ENCODE measurements at places on chromosomes 5 and 9.
A peak's percentile ranks its signal among the peaks of the same experiment; 100 is the strongest.

- DNase-seq, result no peak
Observed at GRCh38 chr5:149128023-149128875, 13.0 kb upstream of the ABLIM3 start.

DNA sequence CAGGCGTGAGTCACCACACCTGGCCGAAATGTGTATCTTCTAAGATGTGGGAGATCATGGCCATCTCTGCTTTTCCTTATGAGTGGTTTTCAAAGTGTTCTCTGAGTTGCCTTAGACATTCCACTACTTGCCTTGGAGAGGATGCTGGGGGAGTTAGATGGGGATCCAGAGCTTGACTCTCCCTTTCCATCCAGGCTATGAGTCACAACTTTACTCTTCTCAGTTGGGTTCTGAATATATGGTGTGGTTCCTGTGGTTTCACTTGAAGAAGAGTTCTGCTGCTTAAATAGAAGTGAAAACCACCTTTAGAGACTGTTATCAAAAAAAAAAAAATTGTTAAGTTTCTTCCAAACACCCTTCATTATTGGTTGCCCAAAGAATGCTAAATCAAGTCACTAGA, 217.6 kb downstream of the ZNF608 start:
- DNase-seq, result peak; percentile 3

GRCh38 chr5:126538579-126538978, 56.4 kb downstream of the ALDH7A1 start:
- no peak for DNase-seq

DNA sequence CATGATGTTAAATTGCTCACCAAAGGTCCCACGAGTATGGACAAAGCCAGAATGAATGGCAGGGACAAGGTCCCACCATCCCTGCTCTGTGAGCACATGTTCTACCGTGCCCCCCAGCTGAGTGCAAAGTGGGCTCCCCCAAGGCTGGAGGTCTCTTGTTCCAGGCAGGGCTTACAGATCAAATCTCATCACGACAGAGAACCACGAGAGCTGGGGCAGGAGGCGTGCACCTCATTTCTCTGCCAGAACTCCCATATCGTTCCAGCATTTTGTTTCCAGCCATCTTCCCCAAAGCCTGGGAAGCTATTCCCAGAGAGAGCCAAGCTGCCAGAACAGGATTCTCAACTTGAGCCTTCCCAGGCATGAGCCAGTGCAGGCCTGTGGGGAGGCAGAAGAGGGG, 108.5 kb downstream of the ZNF354C start:
- DNase-seq, result no peak

DNA sequence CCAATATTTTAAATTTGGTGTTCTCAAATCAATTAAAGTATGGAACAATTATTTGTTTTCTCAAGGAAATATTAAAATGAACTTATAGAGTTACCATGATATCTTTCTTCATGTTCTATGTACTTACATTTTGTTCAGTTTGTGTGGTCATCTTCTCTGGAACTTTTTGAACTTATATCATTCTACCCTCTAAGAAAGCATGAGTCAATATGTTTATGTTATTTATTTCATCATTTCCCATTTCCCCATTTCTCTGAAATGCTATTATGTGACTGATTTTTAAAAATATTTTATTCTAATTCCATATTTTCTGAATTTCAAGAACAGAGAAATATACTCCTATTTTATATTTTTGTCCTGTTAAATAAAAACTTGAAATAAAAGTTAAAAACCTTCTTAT, 123.5 kb upstream of the ACOT12 start:
- DNase-seq, result no peak

- no peak for DNase-seq
Observed at GRCh38 chr9:70927530-70927929, 193.9 kb downstream of the TRPM3 start.

DNA sequence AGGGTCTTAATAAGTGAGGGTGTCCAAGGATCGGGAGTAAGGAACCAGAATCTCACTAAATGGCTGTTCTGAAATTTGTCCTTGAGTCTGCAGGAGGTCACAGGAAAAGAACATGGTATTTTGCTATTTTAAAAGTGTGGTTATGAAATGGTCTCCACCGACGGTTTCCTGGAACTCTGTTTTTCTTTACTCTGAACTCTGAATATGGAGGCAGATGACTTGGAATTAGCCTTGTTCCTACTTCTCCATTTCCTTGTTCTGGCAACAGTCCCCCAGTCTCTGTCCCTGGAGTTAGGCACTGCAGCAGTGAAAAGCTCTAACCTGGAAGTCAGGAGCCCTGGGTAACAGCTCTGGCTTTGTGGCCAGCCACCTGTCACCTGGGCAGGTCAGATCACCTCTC, 46.6 kb upstream of the C5orf58 start:
- DNase-seq, result no peak

GRCh38 chr5:137191179-137191578, 307.9 kb downstream of the SPOCK1 start:
- DNase-seq, result no peak

DNA sequence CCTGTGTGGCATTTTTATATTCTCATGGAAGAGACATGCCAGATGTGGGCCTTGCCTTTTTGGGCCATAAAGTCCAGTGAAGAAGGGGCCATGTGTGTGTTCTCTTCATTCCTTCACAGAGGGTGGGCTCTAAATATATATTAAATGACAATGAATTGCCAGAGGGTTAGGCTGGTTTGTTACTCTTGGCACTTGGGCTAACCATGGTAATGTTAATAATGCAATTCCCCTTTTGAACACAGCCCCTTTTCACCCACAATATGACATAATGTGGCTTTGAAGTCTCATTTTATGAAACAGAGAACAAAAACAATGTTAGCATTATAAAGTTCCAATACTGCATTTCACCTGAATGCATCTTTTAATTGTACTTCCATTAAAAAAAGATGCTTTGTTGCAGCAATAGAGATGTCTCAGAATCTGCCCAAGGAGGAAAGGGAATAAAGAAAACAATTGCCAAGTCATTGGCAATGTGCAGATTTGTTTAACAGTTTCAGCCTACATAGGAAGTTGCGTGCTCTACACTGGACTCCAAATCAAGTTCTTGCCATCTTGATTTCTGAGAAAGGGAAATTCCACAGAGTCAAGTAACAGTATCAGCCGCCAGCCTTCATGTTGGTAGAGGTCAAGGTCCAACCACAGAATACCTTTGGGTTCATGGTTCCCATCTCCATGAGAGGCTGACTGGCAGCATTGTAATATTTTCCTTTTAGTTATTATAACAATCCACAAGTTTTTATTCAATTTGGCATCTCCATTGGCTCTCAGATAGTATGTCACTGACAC, 141.9 kb downstream of the SLC12A2 start:
- no peak for DNase-seq

GRCh38 chr5:135271533-135272310, 127.3 kb downstream of the MACROH2A1 start:
- peak; percentile 27 for DNase-seq

GRCh38 chr5:90290648-90291047, 118.9 kb downstream of the CETN3 start:
- DNase-seq, result no peak

DNA sequence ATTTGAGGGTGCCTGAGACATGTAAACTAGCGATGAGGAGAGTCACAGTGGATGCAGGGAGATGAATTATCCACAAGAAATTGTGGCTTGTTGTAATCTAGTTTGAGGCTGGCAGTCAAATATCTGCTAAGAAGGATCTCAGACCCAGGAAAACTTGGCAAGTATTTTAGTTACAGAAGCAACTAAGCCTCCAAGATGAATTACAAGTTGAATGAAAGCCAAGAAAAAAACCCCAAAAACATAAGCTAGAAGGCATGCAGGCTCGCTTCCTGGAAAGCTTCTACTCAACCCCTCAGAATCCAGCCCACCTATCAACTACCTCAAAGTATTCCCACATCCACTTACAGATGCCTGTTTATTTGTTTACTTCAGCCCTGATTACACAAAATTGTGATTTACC, 696.9 kb downstream of the MAT2B start:
- peak; percentile 67 for DNase-seq

DNA sequence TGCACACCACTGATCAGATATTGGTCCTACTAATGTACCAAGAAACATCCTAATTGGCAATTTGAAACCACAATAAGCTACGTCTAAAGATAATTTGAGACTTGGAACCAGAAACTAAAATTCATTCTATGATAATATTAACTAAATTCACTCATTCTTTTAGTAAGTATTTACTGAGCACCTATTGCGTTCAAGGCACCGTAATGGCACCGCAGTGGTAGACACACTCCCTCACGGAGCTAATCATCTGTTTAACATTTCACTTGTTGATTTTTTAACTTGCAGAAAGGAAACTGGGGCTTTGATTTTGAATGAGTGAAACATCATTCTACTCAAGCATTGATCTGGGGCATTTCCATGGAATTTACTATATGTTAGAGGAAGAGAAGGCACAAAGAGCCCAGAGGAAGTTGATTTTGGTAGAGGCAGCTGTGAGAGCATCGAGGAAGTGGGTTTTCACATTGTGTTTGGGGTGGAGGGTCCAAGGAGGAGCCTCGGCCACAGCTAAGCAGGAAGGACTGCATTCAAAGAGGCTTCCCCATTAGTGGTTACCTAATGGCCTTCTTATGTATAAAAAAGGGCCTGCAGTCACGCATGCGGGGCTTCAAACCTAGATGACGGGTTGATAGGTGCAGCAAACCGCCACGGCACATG, 7.1 kb downstream of the RAPGEF1 start:
- DNase-seq, result no peak

GRCh38 chr5:128338649-128339048, 199.4 kb downstream of the FBN2 start:
- DNase-seq, result no peak

GRCh38 chr9:73643379-73644013, 491.8 kb downstream of the ANXA1 start:
- DNase-seq, result peak; percentile 24

- DNase-seq, result no peak
Observed at GRCh38 chr9:113956901-113957300, 80.8 kb downstream of the ZNF618 start.
